ENCODE measurements at places on chromosomes 2 and 18.

- no peak for DNase-seq
Observed at GRCh38 chr2:47249931-47250330, 94.8 kb upstream of the STPG4 start.

GRCh38 chr2:192357217-192357616 is 162.5 kb upstream of the TMEFF2 start:
- DNase-seq = no peak

GRCh38 chr2:3180082-3180908 is 197.3 kb downstream of the EIPR1 start:
- DNase-seq = no peak

DNA sequence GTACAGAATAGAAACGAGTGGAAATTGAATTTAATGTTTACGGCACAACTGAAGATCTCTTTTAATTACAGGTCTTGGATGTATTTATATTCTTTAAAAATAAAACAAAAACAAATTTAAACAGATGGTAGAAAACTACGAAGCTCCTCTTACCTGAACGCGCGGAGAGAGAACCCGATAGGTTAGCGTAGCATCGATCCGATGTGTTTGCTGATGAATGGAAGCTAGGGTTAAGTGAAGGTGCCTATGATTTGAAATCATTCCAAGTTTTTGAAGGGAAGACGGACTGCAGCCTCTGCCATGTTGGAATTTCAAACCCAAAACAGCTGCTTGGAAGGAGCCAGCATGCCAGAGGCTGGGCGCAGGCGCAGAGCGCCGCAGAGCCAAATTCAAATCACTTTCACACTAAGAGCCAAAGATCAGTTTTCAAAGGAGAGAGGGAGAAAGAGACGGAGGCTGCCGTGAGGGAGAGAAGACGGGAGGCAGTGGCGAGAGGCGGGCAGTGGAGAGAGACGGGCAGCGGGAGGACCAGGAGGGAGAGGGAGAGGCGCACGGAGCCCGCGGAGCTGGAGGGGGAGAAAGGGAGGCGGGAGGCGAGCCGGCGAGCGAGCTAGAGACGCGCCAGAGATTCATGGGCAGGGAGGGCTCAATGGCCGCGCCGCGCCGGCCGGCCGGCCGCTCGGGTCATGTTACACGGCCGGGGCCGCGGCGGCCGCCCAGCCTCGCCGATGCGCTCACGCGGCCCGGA is at the start of gene FIGN:
FIGN (minus strand) TSS at position 324 of the 748 bp plus-strand sequence. CDS start 1,081 bp downstream, outside the sequence.
- DNase-seq = peak; percentile 83

DNA sequence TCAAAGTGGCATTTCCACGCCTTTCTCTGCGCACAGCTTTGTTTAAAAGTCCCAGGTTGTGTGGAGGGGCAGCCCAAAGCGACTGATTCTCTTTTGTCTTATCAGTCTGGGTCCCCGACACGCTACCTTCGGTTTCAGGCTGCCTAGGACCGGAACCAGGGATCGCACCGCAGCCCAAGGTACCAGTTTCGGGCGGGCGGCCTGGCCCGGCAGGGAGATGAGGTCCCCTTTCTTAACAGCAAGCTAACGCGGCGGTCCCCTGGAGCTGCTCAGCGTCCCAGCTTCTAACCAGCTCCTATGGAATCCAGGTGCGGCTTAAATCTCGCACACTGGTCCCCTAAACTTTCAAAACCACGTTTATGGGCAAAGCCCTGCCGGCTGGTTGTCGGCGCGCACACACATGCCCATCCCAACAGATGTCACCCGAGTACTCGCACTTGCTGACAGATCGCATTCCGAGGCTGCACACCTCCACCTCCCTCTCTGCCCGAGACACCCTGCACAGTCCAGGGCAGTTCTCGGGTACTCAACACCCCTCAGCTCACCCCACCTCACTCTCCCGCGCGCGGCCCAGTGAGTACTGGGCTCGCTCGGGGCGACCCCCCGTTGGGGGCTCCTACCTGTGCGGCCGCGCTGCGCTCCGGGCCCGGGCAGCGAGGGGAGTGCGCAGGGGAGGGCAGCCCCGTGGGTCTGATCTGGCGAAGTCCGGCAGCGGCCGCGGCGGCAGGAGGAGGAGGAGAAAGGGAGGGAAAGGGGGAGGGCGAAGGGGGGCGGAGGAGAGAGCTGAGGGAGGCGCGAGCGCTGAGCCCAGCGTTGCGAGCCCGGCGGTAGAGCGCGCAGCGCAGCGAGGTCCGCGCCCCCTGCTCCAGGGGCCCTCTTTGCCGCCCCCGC is at the start of gene EFEMP1:
EFEMP1 (minus strand) TSS at position 692 of the 891 bp plus-strand sequence. CDS start 1,342 bp downstream, outside the sequence.
- DNase-seq = no peak

DNA sequence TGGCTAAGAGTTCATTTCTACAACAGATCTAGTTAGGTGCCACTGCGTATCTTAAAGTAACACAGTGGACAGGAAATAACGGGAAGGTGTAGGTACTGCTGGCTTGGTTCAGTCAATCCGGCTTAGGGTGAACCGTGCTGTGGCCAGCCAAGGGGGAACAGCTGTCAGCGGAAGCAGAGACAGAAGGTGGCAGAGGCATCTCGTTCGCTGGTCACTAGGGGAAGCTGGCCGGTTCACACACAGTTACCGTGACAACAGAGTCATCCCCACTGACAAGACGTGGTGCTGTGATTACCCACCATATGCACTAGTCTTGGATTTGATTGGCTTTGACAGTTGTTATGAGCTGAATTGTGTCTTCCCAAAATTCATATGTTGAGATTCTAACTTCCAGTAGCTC is 58.8 kb upstream of the HDAC4 start:
- DNase-seq = no peak

GRCh38 chr2:171602352-171602751 is 80.1 kb downstream of the CYBRD1 start:
- no peak for DNase-seq

DNA sequence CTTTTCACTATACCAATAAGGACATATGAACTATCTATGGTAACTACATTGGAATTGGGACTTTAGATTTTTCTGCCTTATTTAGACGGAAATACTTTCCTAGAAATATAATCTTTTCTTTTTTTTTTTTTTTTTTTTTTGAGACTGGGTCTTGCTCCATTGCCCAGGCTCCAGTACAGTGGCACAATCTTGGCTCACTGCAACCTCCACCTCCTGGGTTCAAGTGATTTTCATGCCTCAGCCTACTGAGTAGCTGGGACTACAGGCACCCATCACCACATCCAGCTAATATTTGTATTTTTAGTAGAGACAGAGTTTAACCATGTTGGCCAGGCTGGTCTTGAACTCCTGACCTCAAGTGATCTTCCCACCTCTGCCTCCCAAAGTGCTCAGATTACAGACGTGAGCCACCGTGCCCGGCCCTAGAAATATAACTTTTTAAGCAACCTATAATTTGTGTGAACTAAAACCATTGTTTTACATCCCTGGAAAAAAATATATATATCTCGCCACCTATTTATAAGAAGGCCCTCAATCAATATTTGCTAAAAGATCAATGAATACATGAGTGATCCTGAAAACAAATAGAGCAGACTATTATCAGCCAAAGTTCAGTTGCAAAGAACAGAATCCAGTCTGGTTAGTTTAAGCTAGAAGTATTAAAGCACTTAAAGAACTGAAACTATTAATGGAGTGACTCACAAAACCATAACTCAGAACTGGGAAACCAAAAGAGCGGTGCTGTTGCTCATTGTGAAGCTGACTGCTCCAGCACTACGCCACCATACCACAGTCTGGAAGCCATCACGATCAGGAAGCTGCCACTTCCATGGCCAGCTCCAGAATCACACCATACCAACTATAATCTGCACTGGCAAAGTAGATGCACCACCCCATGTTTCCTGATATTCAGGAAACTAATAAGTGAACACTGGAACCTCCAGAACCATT is 8.4 kb upstream of the HNRNPLL start:
- DNase-seq = no peak

- DNase-seq = no peak
Observed at GRCh38 chr18:5941890-5942289, 46.6 kb upstream of the TMEM200C start.

DNA sequence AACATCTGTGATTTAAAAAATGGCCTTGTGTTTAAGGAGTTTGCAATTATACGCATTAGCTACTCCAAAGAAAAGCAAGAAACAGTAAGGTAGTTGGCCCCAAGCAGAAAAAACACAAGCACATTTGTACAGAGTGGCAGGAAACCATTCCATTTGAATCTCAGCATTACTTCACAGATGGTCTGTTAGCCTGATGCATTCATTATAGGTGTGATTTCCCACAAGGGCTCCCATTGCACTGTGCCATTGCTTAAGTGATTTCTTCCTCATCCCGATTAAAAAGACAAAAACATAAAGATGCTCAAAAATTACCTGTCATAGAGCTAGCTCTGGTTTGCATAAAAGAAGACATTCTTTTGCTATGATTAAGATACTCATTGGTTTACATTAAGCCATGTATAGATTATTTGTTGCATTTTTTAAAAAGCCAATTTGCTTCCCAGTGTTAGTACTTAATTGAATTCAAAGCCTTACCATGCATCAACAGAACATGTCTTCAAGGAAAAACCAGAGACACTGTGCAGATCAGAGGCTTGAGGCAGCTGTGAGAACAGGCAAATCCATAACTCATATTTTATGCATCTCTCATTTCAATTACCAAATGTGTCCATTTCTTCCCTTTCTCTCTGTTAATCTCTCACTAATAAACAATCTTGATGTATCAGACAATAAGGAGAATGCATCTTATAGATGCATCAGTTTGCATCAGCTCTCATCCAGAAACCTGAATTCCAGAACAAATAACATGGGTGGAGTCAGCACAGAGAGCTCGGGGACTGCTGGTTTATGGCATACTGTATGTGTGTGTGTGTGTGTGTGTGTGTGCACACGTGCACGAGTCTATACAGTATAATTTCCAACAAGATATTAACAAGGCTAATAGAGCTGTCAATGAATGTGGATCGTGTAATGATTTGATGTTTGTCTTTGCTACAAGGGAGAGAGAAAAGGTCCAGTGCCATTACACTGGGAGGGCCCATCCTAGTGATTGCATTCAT is 558.6 kb upstream of the HS6ST1 start:
- no peak for DNase-seq

GRCh38 chr18:70420146-70420898 is 131.5 kb downstream of the SOCS6 start:
- peak; percentile 48 for DNase-seq

DNA sequence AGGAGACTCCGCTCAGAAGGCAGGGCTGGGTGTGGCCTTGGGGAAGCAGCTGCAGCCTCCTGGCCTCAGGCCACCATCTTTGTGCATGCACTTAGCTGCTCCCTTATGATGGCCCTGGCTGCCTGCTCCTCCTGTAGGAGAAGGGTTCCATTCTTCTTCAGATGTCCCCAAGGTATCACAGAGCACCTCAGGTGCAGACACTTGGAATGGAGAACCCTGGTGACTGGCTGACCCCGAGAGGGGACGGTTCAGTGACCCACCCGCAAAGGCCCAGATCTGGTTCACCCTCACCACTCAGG is 9.6 kb downstream of the GPAT2 start:
- DNase-seq = no peak

DNA sequence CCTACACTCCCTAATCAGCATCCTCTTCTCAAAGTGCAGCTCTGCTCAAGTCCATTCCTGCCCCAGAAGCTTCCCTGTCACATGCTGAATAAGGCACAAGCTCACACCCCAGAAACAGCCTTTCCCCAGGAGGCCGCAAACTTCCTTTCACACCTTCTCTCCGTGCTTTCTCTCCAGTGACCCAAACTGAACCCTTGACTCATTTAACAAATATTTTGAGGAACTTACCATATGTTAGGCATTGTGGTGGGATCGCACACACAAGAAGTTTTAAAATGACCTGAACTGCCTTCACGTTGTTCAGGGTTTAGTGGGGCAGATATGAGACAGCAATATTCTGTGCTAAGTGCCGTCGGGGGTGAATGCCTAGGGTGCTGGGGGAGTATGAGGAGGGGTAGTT is 161.3 kb downstream of the INSIG2 start:
- DNase-seq = peak; percentile 66

- DNase-seq = no peak
Observed at GRCh38 chr2:230677201-230677946, 35.3 kb upstream of the CAB39 start.

GRCh38 chr2:130985831-130986649 is 107.2 kb downstream of the FAM168B start:
- DNase-seq = no peak

- DNase-seq = no peak
Observed at GRCh38 chr2:109129356-109129920, 433 bp downstream of the SH3RF3 start.

- no peak for DNase-seq
Observed at GRCh38 chr2:208984376-208985090, 439.3 kb upstream of the MAP2 start.

GRCh38 chr2:46134531-46135227 is 162.5 kb upstream of the EPAS1 start:
- no peak for DNase-seq

GRCh38 chr2:7004636-7005035 is 87.4 kb downstream of the RNF144A start:
- DNase-seq = no peak

All from H4 (cell line).